ENCODE measurements at places on chromosomes 5 and 9. TPM values are rescaled to one million over a fixed set of nuclear protein-coding genes. Genes with fewer than 3 reads are reported as not detected.

DNA sequence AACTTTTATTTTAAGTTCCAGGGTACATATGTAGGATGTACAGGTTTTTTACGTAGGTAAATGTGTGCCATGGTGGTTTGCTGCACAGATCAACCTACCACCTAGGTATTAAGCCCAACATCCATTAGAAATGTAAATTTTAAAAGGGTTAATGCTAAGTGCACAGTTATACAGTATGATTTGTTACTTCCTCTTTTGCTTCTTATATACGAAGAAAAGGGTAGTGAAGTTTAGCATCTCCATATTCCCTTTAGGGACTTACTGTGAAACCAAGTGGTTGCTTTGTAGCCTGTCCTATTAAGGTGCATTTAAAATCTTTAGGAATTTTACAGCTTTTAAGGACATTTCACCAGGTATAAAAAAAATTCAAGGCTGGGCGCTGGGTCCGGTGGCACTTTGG, 46.4 kb downstream of the RBM27 start:
- no peaks in the 10 kb centered on the region for H3K4me1 ChIP-seq
- H3K4me3 ChIP-seq, result no peak overlapping the region
- H3K27ac ChIP-seq, result no peak overlapping the region
- H3K27me3 ChIP-seq, result no peaks in the 10 kb centered on the region
- peaks cover 36% of the 10 kb centered on the region for H3K36me3 ChIP-seq

GRCh38 chr5:166909926-166910325, 1381.5 kb upstream of the WWC1 start:
- H3K27me3 ChIP-seq, result no peaks in the 10 kb centered on the region
- no peak for DNase-seq
- H3K4me3 ChIP-seq, result no peak overlapping the region
- no peaks in the 10 kb centered on the region for H3K4me1 ChIP-seq
- H3K36me3 ChIP-seq, result no peaks in the 10 kb centered on the region

DNA sequence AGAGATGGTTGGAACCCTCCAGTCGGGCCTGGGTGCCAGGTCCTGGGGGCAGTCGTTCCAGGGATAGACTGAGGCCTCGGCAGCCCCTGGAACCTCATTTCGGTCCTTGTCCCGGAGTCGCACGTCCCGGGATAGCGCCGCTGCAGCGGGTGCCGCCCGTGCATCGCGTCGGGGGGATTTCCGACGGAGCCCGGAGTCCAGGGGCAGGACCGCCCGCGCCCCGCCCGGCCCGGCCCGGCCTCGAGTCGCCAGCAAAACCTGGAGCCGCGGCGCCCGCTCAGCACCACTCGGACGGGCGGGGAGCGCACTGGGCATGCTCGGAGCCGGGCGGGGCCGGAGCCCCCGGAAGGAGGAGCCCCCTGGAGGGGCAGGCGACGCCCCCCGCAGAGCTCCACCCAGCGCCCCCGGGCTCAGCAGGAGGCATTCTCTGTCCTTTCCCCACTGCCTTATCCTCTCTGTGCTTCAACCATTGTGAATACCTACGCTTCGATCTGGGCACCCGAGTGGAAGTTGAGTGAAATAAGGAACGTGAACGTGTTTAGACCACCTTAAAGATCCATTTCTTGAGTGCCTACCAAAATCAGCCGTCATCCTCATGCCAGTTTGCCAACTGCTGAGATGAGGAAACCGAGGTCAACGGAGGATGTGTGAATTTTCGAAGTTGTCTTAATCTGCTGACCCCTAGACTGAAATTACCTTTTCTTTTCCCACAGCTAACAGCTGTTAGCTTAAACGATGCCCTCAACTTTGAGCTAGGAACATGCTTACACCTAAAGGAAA, 1.7 kb upstream of the PTPN3 start:
- no peak overlapping the region for H3K27ac ChIP-seq
- peak overlapping the region; percentile 46 for H3K4me3 ChIP-seq
- no peaks in the 10 kb centered on the region for H3K4me1 ChIP-seq
- no peaks in the 10 kb centered on the region for H3K36me3 ChIP-seq
- H3K27me3 ChIP-seq, result peaks cover 53% of the 10 kb centered on the region
- peak; percentile 89 for DNase-seq

- DNase-seq, result no peak
- no peaks in the 10 kb centered on the region for H3K27me3 ChIP-seq
- H3K36me3 ChIP-seq, result peaks cover 11% of the 10 kb centered on the region
Measured at GRCh38 chr5:55989860-55990259, 4.9 kb downstream of the IL6ST start.

GRCh38 chr5:156584871-156585270, 257.9 kb downstream of the SGCD start:
- no peak overlapping the region for H3K27ac ChIP-seq
- no peak overlapping the region for H3K4me3 ChIP-seq
- H3K36me3 ChIP-seq, result no peaks in the 10 kb centered on the region
- no peak for DNase-seq
- no peaks in the 10 kb centered on the region for H3K27me3 ChIP-seq

- no peaks in the 10 kb centered on the region for H3K27me3 ChIP-seq
- no peak overlapping the region for H3K27ac ChIP-seq
- H3K36me3 ChIP-seq, result no peaks in the 10 kb centered on the region
Measured at GRCh38 chr5:124433170-124433569, 313.3 kb downstream of the ZNF608 start.

DNA sequence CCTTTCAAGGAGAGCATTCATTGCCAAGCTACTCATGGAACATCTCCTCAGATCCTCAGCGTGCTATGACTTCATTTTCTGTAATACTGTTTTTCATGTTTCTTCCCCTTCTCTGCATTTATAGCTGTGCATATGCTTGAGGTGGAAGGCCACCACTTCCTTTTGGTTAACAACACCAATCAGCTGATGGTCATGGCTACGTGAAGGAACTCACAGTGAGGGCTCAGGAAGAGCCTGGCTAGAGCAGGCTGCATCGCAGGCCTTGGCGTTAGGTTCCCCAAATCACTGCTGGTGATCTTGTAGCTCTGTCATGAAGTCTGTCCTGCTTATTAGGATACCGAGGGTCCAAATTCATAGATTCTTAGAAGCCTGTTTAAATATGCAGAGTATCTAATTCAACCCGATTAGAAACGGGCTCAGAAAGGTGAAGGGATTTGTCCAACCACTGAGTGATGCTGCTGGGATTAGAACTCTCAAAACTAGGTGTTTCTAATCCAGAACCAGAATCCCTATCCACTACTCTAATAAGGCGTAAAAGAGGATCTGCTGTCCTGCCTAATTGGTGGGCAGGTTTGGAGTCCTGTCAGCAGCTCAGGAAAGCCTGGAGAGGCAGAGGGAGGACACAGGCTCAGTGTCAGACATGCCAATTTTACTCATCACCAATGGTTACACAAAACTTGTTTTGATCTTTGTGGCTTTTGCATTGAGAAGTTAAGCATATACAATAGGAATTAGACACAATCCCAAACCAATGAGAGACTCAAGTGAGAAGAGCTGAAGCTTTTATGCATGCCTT, 7.5 kb downstream of the SYK start:
- no peaks in the 10 kb centered on the region for H3K27me3 ChIP-seq
- no peak overlapping the region for H3K27ac ChIP-seq
- no peak overlapping the region for H3K4me3 ChIP-seq
- no peaks in the 10 kb centered on the region for H3K36me3 ChIP-seq
- no peaks in the 10 kb centered on the region for H3K4me1 ChIP-seq

DNA sequence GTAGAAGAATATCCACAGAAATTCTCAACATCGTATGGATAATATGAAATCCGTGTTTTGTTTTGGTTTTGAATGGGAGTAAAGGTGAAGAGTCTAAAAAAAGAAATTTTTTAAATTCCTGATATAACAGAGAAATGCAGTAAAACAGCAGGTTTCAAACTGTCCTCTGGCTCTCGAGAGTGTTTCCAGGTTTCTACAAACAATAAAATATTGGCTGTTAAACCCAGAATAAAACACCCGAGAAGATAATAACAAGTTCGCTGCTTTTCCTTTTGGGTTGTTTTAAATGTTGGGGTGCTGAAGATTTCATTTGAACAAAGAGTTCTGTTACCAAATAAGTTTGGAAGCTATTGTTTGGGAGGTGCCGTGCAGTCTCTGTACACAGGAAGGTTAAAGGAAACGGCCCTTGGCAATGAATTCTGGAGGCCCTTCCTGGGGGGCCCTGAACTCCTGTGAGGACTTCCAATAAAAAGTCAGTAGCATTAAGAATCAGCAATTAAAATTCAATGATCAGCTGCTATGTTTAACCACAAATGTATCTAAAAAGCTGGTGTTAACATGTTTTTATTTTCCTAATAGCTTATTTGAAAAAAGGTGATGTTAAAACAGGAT, 215.8 kb downstream of the TSSK1B start:
- peaks cover 7% of the 10 kb centered on the region for H3K4me1 ChIP-seq
- H3K27ac ChIP-seq, result peak overlapping the region; percentile 3

DNA sequence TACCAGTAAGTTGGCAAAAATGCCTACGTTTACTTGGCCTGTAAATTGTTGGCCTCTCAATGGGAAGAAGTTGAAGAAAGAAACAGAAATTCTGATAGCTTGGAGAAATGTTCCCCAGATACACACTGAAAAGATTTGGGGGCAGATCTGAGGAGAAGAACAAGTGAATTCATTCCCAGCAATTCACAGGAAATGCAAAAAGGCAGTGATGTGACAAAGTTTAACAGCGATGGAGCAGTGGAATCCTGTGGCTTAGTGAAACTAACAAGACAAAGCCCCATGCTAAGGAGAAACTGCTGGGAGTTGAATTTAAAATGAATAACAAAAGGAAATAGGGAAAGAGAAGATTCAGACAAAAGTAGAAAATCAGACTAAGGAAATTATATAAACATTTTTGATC, 213.2 kb upstream of the EDIL3 start:
- H3K27me3 ChIP-seq, result no peaks in the 10 kb centered on the region
- H3K27ac ChIP-seq, result no peak overlapping the region
- H3K4me1 ChIP-seq, result no peaks in the 10 kb centered on the region
- no peak for DNase-seq
- H3K4me3 ChIP-seq, result no peak overlapping the region

DNA sequence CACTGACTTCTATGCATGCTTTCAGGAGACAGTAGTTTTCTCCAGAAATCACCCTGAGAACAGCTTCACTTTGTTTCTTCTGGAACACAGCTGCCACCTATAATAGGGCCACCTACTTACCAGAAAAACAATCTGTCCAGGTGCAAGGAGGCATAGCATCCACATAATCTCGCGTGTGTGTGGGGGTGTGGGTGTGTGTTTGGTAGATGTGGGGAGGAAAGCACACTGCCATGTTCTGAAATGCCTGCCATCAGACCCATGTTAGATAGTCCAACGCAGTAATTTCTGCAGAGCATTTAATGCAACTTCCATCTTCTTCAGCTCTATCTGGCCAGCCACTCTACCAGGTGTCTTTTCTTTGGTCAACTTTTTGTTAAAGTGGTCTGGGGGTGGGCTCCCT, 102.9 kb downstream of the ACER2 start:
- H3K4me1 ChIP-seq, result no peaks in the 10 kb centered on the region
- H3K36me3 ChIP-seq, result no peaks in the 10 kb centered on the region
- no peak overlapping the region for H3K27ac ChIP-seq
- H3K27me3 ChIP-seq, result no peaks in the 10 kb centered on the region
- H3K4me3 ChIP-seq, result no peak overlapping the region

GRCh38 chr5:177479774-177480173, 6.3 kb upstream of the DBN1 start:
- peaks cover 9% of the 10 kb centered on the region for H3K36me3 ChIP-seq
- peak; percentile 64 for DNase-seq
- no peaks in the 10 kb centered on the region for H3K27me3 ChIP-seq
- peaks cover 24% of the 10 kb centered on the region for H3K4me1 ChIP-seq
- no peak overlapping the region for H3K4me3 ChIP-seq

DNA sequence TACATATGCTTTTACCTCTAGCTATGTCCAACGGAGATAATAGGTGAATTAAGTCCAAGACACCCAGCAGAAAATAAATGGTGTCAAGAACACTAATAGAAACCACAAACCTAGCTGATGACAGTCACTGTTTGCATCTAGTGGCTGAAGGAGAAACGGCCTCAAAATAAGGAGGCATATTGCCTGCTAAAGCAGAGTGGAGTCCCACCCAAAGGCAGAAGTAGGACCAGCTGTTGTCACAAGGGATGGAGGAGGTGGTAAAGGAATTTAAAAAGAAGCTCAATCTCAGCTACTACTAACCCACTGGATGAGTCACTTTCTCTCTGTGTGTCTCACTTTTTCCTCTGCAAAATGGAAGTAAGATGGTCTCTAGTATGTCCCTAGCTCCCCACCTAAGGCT, 224.3 kb downstream of the GRIA1 start:
- H3K36me3 ChIP-seq, result no peaks in the 10 kb centered on the region
- no peak overlapping the region for H3K4me3 ChIP-seq
- no peak overlapping the region for H3K27ac ChIP-seq
- no peak for DNase-seq
- no peaks in the 10 kb centered on the region for H3K27me3 ChIP-seq

VCAN gene
- total RNA-seq, result 90.0 TPM

CDC14B gene
- total RNA-seq, result 14.5 TPM

CTSL gene
- total RNA-seq, result 146 TPM

IFNB1 gene
- total RNA-seq, result not detected

BAAT gene
- total RNA-seq, result 1.0 TPM

All from upper lobe of right lung (tissue), 1 donor.